ENCODE measurements at places on chromosomes 7 and 10.

- no peak for DNase-seq
Observed at GRCh38 chr10:93993782-93994437, at the start of gene PLCE1. TSS of gene PLCE1 (plus strand) at chr10:93993931. CDS start at chr10:94031047, 37,116 bp downstream.

DNA sequence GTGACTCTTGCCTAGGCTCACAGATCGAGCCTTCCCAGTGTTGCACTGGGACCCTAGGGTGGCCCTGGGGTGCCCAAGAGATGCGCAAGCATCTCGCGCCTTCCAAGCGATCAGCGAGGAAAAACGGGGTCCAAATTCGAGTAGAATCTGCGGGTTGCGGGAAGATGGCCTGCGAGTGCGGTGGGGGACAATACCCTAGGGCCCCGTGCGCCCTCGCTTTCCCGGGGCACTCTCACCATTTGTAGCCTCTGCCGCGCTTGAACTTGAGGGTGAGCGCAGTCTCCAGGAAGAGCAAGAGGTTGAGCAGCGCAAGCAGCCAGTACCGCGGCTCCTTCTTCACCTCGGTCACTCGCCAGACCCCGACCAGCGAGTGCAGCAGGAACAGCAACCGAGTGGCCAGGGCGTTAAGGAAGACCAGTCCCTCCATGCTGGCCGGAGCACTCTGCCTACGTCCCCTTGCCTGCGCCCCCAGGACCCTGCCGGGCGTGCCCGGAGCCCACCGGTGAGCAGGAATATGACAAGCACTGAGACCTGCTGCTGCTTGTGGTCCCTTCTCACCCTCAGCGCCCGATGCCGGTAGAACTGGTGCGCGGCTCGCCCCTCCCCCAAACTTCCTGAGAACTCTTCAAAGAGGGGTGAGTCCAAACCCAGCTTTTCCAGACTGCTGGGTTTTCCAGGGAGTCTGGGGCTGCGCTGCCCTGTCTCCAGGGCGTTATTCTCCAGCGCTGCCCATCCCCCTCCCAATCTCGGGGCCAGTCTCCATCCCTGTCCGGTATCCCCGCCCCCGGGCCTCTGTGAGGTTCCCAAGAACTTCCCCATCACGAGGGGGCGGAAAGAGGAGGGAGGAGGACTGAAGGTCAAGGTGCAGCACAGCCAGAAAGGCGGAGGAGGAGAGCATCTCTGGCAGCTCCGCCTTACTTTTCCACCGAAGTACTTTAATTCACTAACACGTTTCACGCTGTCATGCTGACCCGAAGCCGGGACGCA lies at the start of gene TMEM26:
TSS of gene TMEM26 (minus strand) at position 727 of the 987 bp plus-strand sequence. CDS start at position 427, 300 bp downstream.
- no peak for DNase-seq

DNA sequence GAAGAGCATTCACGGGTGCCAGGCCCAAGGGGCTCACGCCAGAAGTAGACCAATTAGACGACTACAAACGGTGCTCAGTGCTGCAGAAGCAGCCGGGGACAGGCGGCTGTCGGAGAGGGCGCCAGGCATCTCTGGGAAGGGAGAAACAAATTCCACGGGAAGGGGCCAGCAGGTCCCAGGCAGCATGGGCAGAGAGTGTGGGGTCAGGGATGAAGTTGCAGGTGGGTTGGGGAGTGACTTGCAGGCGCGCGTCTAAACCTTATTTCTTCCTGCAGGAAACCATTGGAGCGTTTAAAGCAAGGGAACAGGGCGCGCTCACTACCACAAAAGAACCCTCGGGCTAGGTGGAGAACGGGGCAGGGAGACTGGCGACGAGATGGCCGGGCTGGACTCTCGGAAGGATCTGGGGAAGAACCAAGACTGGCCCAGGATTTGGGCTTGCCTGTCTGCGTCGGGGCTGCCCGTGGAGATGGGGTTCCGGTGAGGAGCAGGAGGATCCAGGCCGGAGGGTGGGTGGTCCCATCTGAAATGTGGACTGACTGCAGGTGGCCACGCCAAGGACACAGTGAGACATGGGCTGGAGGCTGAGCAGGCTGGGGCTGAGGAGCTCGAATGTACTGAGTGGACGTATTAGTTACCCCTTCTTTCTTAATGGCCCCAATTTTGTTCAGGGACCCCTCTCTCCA lies 116.3 kb upstream of the DIP2C start:
- DNase-seq, result no peak

- no peak for DNase-seq
Observed at GRCh38 chr10:93166134-93166533, 92.4 kb downstream of the CYP26A1 start.

DNA sequence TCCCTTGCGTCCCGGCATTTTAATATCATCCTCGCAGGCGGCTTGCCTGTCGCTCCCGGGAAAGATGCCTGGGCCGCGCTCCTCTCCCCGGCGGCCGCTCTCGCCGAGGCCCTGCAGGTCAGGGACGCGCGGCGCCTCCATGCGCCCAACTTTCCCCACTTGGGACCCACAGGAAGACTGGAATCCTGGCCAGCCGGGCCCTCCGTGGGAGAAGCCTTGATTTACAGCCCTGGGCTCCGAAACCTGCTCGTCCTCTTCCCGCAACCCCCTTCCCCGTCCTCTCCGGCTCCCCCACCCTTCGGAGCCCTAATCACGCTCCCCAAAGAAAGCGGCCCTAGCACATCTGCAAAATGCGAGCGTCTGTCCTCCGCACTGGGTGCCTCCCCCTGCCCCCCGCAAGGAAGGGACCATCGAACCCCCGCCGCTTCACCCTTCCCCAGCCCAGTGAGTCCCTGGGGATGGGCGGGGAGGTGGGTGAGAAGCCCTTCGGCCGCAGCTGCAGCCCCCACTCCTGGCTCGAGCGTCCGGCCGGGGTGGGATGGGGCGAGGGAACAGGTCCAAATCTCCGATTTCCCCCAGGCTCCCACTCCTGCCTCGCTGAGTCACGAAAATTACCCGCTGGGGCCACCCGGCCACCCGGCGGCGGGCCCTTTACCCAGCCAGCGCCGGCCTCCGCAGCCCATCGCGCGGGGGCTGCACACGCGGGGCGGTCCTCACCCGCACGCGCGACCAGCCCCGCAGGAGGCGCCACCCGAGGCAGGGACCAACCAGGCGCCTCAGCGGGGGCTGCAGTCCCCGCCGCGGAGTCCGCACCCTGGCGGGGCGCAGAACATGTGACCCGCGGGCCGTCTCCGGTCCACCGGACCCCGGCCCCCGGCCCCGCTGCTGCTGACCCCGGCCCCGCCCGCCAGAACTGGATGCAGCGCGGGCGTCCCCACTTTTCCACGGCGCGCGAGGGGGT lies 695 bp downstream of the HSPA12A start:
- no peak for DNase-seq

GRCh38 chr10:43120929-43121314 lies 17.3 kb upstream of the CSGALNACT2 start:
- DNase-seq, result peak; percentile 28

DNA sequence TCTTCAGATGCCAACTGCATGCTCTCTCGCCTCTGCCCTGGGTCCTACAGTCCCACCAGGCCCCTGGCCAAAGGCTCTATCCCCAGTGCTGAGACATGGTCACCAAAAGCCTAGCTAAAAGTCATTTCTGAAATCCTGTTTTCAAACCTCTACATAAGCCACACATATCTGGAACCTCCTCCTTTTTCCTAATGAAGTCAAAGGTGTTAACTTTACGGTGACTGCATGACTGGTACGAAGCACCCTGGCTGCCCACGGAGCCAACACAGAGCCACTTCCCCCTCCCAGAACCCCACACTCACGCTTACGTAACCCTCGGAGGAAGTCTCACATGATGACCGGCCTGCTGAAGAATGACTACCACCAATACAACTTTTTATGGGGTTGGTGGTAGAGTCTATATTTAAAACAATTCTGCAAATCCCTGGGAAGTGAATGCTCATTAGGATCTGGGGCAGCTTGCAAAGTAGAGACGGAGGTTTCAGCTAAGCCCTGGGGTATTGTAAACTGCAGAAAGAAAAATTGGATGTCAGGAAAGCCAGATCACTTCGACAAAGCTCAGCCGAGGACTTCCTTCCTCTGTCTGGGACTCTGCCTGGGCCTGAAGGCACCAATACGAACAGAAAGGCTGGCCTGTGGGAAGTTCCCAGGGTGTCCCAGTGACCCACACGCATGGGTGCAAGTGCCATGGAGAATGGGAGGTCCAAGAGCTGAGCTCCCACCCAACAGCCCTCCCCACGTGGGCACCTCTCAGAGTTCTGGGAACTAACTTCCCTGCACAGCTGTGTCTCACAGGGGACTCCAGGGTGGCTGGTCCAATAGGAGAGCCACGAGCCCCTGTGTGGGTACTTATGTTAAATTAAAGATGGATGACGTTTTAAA lies 50.7 kb downstream of the PDGFA start:
- DNase-seq, result no peak

DNA sequence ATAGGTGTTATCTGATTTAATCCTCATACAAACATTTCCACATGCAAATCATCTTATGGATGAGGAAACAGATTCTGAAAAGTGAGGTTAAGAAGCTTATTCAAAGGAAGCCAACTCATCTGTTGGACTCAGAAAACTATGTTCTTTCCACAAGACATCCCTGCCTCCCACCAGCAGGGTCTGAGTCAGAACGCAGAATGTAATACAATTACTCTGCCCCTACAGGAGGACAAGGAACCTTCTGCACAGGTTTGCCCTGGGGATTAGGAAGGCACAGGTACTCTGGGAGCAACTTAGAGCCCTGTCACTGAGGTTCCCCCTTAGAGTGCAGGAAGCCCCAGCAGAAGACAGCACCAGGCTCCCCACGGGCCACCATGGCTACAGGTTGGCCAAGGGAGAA lies 255.7 kb downstream of the TNS3 start:
- no peak for DNase-seq

DNA sequence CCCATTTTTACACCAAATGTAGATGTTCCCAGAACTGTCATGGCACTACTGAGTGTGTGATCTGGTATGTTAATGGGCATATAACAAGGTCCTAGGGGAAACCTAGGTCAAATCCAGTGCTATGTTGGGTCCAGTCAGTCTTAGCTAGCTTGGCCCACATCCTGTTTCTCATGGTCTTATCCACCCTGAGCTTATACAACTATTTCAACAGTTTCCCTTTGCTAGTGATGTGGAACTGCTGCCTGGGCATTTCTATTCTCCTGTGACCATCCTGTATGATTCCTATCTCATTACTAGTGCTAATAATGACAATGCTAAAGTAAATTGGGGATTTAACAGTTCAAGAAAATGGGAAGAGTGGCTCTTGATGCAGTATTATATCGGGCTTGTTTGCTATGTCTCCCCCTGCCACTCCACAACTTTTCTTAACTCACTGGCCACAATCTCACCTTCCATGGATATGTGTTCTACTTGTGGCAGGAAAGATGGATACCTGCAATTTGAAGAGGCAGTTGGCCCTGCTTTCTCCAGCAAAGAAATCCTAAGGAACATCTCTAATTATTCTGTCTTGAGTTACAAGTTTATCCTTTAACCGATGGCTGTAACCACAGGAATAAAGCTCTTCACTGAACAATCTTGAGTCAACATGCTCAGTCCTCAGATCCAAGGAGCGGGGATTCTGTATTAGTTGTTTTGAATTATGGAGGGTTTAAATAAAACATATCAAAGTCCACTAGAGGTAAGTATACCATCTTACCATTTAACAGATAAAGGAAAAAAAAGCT lies 707.8 kb downstream of the XPNPEP1 start:
- DNase-seq, result no peak

DNA sequence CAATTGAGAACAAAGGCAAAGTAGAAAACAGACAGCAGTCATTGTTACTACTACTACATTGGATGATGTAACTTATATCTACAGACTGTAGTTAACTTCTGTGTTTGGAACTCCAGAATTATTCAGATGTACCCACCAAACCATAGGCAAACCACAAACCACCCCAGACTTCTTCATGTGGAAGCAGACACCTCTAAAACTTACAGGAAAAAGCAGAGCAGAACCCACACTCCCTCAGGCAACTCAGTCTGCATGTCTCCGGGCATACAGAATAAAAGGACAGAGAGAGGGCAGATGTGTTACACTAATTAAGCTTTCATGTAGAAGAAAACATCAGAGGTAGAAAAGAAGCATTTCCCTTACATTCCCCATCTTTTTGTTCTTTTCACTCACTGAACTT lies 9.0 kb downstream of the LSM5 start:
- DNase-seq, result no peak

- no peak for DNase-seq
Observed at GRCh38 chr7:35504365-35504764, 190.6 kb downstream of the HERPUD2 start.

- no peak for DNase-seq
Observed at GRCh38 chr10:22684699-22685098, 29.7 kb downstream of the PIP4K2A start.

GRCh38 chr7:24378871-24379616 lies 95.1 kb downstream of the NPY start:
- no peak for DNase-seq

DNA sequence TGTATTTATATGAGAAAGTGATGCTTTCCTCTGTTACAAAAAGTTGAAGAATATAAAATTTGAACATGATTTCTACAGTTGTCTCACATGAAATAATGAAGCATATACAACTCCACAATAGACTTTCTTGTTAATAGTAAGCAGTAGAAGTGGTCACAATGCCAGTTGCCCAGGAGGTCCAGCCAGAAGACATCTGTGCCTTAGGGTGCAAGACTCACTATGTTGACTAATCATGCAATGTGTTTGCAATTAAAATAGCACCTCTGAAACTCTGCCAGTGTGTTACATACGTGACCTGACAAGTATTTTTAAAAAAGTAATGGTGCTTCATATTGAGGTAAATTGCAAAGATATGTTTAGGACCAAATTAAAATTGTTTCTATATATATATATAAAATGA lies 547.2 kb downstream of the ETV1 start:
- no peak for DNase-seq

- no peak for DNase-seq
Observed at GRCh38 chr10:52756966-52757365, 15.6 kb downstream of the MBL2 start.

DNA sequence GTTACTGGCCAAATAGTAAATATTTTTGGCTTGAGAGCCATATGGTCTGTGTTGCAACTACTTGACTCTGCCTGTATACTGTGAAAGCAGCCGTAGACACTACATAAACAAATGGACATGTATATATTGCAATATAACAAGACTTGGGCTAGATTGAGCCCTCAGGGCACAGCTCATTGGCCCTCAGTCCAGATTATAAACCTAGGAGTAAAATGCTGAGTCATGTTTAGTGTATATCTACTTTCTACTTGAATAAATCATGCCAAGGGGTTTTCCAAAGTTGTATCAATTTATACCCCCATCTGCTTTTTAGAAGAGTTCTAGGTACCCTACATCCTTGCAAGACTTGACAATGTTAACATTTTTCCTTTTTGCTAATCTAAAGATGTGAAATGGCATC lies 27.4 kb upstream of the POU6F2 start:
- no peak for DNase-seq

DNA sequence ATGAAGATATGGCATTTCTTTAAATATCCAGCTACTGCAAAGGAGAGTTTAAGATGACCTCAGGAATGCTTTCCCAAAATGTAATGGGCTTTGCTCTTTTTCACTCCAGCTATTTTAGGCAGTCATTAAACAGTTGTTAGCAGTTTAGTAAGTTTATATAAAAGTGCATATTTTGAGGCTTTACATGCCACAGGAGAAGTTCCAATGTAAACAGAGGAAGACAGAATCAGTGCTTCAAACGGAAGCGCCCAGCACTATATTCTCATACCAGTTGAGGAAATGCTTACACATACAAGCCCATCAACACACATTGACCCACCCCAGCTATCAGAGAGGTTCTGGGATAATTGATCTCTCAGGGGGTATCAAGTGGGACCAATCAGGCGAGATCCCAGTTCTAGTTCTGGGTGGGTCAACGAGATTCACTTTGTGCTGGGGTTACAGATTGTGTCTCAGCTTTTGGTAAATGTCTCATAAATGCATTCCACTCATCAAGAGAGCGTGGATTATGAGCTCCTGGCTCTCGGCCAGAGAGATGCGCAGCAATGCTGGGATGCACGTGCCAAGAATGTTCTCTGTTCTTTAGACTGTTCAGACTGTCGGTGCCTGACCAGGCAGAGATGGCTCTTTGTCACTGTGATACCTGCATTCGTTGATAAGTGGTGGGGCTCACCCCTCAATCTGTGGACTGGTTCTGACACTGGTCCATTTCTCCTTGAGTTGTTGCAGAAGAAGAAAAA lies 55.0 kb downstream of the CACNB2 start:
- DNase-seq, result no peak

All from central memory CD8-positive, alpha-beta T cell (primary cell).